ENCODE measurements at places on chromosomes 12 and 14.

DNA sequence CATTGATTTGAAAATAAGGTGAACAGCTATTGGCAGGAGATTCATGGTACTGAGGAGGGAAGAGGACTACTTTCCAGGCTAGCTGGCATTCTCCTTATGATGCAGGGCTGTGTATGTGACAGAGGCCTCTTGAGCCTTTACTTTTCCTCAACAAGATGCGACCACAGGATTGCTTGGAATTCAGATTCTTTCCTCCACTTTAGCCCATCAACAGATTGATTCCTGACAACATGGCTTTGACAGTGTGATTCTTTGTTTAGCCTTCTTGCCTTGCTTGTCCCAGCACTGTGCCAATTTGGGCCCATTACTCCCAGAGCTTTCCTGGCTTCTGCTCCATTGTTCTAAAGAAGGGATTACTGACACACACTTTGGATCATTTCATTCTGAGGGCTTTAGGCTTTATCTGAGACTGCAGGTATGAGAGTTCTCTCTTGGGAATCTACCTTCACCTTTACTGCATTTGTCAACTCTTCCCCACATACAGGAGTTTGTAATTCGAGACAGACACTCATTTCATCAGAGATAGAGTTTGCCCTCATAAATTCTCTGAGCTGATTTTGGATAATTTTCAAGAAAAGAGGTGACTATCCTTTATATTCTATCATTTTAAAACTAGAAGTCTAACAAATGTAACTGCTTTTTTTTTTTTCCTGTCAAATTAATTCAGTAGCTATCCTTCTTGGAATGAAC, 206.4 kb upstream of the GZMB start:
- no peak for DNase-seq

DNA sequence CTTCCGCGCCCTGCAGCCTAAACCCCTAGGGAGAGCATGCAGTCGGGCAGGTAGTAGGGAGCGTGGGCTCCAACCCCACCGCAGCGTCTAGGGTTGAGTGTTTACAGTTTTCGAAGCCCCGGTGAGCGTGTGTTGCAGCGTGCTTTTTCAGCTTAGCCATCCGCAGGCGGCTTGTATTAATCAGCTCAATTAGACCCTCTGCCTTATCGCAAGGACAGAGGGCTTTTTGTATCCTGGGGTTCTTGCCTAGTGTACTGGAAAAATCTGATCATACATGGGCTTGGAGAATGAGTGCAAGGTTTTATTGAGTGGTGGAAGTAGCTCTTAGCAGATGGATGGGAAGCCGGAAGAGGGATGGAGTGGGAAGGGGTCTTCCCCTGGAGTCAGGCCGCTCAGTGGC, 44.4 kb upstream of the GNG2 start:
- no peak for DNase-seq

DNA sequence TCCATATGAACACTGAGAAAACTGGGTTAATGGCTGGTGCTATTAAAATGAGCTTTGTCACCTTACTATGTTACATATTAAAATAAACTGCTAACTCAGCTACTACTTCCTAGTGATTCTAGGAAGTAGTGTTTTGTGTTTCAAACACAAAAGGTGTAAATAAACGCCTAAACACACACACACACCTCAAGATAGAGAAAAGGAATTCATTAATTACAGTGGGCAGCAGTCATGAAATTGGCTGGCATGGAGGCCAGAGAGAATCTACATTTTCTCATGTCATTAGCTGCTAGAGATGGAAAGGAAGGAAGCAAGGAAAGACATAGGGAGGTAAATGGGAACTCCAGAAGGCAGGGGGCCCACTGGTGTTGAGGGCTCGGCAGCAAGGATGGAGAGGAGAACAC, 787 bp upstream of the PRMT5 start:
- DNase-seq: no peak

- DNase-seq: no peak
Observed at GRCh38 chr12:52005218-52005902, 1.4 kb upstream of the TAMALIN start.

DNA sequence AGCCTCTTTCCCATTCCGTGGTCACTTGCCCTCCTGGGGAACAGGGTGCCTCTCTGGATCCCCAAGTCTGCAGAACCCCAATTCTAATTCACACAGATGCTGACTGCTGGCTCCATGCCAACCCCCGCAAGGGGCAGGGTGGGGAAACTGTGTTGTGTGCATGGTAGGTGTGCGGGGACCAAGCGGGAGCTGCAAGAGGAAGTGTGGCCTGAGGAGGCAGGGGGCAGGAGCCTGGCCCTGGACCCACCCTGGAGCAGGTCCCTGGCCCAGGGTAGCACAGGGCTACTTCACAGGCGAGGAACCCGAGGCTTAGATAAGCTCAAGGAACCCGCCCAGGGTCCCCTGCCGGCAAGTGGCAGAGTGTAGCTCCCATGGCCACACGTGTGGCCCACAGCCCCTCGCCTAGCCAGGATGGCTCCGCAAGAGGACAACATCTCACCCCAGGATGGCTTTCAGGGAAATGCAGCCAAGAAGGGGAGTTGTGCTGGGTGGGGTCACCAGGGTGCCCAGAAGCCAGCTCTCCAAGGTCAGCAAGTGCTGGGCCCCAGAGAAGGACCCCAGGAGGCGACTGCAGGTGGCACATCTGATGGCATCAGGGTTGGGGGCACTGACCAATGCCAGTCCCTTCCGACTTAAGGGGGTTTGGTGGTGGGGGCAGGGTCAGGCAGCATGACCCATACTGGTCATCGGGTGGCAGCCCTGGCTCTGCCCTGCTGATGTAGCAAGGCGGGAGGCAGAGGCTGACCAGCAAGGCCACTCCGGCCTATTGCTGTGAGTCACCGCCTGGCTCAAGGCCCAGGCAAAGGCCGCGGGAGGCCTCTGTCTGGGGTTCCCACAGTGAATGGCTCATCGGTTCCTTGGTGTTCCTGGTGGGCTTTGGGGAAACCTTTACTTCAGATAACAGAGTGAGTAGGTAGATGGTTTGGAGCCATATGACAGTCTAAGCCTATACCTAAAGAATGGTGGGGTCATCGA, 37.3 kb upstream of the EML1 start:
- DNase-seq: no peak

- DNase-seq: peak; percentile 86
Observed at GRCh38 chr12:67426067-67426466, 156.9 kb downstream of the CAND1 start.

DNA sequence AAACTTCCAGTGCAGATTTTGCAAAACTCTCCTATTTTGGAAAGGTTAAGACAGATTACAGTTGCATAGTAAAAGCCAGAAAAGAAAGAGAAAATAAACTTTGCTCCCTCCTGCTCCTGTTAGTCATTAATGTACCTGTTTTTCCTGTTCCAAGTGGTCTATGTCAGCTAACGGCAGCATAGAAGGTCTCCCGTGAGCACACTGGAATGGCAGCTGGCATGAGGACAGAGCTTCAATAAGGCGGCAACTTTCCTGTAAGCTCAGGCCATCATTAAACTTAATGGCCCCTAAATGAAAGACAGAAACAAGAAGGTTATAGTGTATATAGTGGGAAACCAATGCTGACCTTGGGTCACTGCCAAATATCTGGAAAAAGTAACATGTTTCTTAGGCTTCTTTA, 16.0 kb downstream of the EIF2B2 start:
- DNase-seq: no peak

- no peak for DNase-seq
Observed at GRCh38 chr12:121822393-121823100, 18.7 kb downstream of the SETD1B start.

GRCh38 chr14:76015191-76015590, 29.6 kb downstream of the IFT43 start:
- DNase-seq: no peak

DNA sequence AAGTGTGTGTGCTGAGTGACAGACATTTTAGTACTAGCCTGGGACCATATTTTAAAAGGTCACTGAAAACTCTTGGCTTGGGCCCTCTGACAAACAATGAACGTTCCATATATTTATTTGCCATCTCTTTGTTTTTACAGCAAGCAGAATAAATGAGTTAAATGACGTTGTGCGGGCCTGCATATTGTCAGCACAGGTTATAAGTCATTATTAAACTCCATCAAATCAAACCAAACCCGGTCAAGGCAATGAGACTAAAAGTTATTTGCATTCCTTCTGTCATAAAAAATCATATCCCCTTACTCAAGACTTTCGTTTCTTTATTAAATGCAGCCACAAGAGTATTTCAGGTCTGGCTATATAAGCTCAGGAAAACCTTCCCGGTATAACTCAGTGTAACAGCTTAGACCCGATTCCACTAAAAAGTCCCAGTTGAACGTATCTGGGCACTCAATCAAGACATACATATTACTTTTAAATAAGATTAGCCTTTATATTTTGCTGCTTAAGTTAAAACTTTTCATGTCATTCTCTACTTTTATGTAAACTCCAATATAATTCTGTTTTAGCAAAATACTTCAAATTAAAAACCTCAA, 84.9 kb downstream of the DICER1 start:
- DNase-seq: no peak

GRCh38 chr12:28795311-28795710, 353.8 kb upstream of the FAR2 start:
- no peak for DNase-seq

- no peak for DNase-seq
Observed at GRCh38 chr12:82857276-82857675, 170.6 kb downstream of the TMTC2 start.

DNA sequence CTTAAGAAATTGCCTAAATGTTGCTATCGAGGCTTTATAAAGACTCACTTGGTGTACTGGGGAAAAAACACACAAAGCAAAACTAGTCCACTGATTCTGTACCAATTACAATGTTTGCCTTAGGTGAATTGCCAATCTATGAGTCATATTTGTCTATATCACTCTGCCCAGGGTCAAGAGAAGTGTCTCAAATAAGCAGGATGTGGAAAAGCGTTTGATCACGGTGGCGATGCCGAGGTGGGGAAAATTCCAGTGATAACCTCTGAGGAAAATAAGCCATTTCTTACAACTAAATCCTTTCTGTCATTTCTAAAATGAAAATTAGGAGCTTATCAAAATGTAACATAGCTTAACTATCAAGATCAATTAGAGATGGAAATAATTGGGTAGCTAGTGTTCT, 148.6 kb upstream of the DIO3 start:
- DNase-seq: no peak

DNA sequence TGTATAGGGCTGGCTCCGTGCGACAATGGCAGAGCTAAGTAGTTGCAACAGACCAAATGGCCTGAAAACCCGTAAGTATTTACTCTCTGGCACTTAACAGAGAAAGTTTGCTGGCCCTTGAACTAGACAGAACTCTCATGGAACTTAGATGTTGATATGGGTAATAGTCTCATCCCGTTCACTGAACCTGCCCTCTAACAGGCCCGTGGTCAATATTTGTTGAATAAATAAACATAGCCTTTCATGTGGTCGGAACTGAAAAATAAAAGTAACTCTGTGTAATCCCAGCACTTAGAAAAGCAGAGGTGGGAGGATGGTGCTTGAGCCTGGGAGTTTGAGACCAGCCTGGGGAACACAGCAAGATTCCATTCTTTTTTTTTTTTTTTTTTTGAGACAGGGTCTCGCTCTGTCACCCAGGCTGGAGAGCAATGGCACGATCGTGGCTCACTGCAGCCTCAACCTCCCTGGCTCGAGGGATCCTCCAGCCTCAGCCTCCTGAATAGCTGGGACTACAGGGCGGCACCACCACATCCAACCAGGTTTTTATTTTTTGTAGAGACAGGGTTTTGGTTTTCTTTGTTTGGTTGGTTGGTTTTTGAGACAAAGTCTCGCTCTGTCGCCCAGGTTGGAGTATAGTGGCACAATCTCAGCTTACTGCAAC, 29.7 kb downstream of the KDM2B start:
- DNase-seq: no peak

Data from HFF-Myc (cell line).